ENCODE measurements at places on chromosomes 2 and 18. TPM values are rescaled to one million over a fixed set of nuclear protein-coding genes. Genes with fewer than 3 reads are reported as not detected.

DNA sequence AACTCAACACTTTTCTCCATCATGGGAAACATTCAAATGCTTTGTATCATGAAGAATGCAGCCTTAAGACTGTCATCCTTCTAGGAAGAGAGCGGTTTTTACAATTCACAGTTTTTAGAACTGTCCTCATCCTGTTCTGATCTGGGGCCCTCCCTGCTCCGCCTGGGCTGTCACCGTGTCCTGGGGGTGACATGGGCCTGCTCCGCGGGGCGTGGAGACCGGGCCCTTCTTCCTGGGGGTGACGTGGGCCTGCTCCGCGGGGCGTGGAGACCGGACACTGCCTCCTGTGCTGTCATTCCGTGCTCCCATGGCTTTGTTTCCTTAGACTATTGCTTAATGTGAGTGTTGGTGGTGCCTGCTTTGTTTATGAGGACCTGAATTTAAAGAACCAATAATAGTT, 122.8 kb downstream of the TMEM18 start:
- H3K4me3 ChIP-seq: no peak overlapping the region
- no peaks in the 10 kb centered on the region for H3K4me1 ChIP-seq
- peaks cover 3% of the 10 kb centered on the region for H3K27me3 ChIP-seq
- H3K36me3 ChIP-seq: no peaks in the 10 kb centered on the region
- no peak for DNase-seq

Gene VWA3B
- total RNA-seq: not detected

GRCh38 chr2:176075481-176075880, 8.3 kb downstream of the EVX2 start:
- DNase-seq: no peak
- H3K27ac ChIP-seq: no peak overlapping the region
- H3K4me3 ChIP-seq: no peak overlapping the region
- peaks cover 16% of the 10 kb centered on the region for H3K4me1 ChIP-seq

GRCh38 chr2:74740741-74741431, 86.8 kb downstream of the SEMA4F start:
- no peak for DNase-seq
- H3K27ac ChIP-seq: no peak overlapping the region
- H3K27me3 ChIP-seq: no peaks in the 10 kb centered on the region

Gene MC2R
- total RNA-seq: not detected

DNA sequence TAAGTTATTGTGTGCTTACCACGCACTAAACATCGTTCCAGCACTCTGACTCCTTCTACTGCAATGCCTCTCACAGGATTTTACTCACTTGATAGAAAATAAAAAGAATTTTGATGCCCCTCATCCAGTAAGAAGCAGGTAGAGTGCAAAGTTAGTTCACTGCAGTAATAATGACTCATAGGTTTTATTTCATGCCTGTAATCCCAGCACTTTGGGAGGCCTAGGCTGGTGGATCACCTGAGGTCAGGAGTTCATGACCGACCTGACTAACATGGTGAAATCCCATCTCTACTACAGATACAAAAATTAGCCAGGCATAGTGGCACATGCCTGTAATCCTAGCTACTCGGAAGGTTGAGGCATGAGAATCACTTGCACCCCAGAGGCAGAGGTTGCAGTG, 190.6 kb downstream of the RAD51AP2 start:
- DNase-seq: no peak
- H3K27ac ChIP-seq: no peak overlapping the region
- H3K36me3 ChIP-seq: no peaks in the 10 kb centered on the region
- no peaks in the 10 kb centered on the region for H3K27me3 ChIP-seq
- no peaks in the 10 kb centered on the region for H3K4me1 ChIP-seq

DNA sequence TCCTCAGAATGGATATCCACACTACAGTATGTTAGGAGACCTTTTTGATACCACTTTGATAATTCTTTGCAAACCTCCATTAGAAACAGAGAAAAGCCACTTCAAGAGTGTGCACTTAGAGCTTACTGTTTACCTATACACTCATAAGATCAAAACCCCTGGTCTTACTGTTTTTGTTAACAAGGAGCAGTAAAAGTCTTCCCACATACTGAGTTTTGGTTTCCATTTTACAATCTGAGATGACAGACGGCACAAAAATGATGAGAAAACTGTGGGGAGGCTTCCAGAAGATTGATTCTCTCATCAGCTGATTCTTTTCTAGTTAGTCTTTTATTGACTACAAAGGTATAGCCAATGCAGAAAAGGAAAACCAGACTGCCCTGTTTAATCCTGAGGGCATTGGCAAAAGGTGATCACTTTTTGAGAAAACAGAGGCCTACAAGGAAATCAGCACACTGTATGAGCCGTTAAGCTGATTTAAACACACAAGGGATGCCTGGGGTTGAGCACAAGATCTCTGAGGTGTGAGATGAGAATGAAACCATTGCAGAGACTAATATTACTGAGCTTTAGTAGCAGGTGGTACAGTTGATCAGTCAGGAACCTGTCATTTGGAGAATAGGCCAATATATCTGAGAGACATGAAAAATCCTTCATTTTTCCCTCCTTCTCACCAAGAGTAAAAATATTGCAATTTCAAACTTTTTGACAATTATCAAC, 368.6 kb downstream of the GRB14 start:
- no peak for DNase-seq
- H3K36me3 ChIP-seq: no peaks in the 10 kb centered on the region
- H3K27me3 ChIP-seq: no peaks in the 10 kb centered on the region
- no peak overlapping the region for H3K4me3 ChIP-seq
- no peaks in the 10 kb centered on the region for H3K4me1 ChIP-seq

DNA sequence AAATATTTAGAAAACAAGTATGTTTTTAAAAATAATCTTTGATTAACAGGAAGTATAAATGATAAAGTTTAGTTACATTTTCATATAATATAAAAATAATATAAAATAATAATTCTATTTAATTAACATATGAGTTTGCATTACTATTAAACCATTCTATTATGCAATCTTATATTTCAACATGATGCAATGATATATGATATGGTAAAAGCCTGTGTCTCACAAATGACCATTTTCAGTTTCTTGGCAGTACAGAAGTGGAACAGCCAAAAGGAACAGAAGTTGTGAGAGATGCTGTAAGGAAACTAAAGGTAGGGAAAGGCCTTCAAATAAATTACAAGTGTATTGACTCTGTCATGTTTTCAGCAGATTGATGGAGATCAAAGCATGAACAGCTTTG, 230.8 kb downstream of the GULP1 start:
- no peaks in the 10 kb centered on the region for H3K4me1 ChIP-seq
- no peak overlapping the region for H3K27ac ChIP-seq
- DNase-seq: no peak
- no peak overlapping the region for H3K4me3 ChIP-seq

GRCh38 chr2:1990151-1990589, 245.9 kb upstream of the PXDN start:
- H3K27me3 ChIP-seq: no peaks in the 10 kb centered on the region
- no peak overlapping the region for H3K4me3 ChIP-seq
- H3K27ac ChIP-seq: no peak overlapping the region
- H3K4me1 ChIP-seq: peaks cover 5% of the 10 kb centered on the region

DNA sequence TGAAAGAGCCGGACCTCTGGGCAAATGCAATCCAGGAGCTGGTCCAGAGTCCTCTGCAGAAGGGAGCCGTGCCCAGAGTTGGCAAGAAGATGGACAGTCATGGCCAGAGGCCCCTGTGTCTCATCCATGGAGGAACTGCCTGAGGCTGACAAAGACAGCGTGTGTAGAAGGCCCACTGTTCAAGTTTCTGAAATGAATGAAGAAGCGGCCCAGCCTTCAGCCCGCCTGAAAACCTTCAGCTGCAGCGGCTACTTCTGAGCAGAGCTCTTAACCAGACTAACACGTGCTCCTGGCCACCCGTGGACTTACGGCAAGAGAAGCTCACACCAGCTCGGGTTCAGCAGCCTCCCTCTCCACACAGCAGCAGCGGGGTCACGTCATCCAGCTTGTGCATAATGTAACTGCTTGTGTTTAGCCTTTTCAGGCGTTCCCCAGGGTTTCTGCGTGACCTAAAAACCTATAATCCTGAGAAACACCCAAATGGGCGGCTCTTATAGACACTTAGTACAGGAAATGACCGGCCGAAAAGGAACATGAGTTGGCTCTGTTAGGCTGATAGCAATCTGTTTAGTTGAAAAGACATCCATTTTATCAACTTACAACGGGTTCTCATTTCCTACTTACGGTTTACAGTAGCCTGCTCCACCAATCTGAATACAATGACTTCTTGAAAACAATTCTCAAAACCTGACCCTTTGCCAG, at the start of gene FAM124B:
Gene FAM124B (minus strand): TSS at position 467 of the 702 bp plus-strand sequence. CDS start 339 bp downstream, at position 128.
- H3K27me3 ChIP-seq: no peaks in the 10 kb centered on the region
- no peak within 1 kb of the TSS for H3K27ac ChIP-seq
- H3K36me3 ChIP-seq: no peaks in the 10 kb centered on the region
- DNase-seq: peak; percentile 9
- H3K4me1 ChIP-seq: peaks cover 14% of the 10 kb centered on the region
- H3K4me3 ChIP-seq: peak within 1 kb of the TSS; percentile 48

DNA sequence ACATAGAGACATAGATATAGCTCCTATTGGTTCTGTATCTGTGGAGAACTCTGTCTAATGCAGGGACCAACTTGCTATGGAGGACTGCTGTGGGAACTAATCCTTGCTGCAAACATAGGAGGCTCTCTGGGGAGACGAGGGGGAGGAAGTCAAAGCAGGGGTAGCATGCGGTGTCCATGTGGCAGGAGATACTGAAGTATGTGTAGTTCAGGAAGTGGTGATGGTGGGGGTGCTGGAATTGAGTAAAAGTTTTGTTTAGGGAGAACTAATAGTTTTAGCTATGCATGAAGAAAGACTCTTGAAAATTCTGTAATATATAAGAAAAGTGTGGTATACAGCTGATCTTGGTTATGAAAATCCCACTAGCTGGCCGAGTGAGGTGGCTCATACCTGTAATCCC, 62.0 kb downstream of the ANKRD44 start:
- peaks cover 59% of the 10 kb centered on the region for H3K4me1 ChIP-seq
- H3K27ac ChIP-seq: no peak overlapping the region
- peaks cover 20% of the 10 kb centered on the region for H3K36me3 ChIP-seq
- peak; percentile 51 for DNase-seq

- H3K27ac ChIP-seq: no peak overlapping the region
- H3K27me3 ChIP-seq: no peaks in the 10 kb centered on the region
- no peaks in the 10 kb centered on the region for H3K36me3 ChIP-seq
- H3K4me1 ChIP-seq: no peaks in the 10 kb centered on the region
- no peak overlapping the region for H3K4me3 ChIP-seq
- no peak for DNase-seq
Measured at GRCh38 chr2:207423886-207424285, 105.9 kb upstream of the CREB1 start.

GRCh38 chr2:161766334-161766733, 142.1 kb downstream of the SLC4A10 start:
- no peak overlapping the region for H3K4me3 ChIP-seq
- no peaks in the 10 kb centered on the region for H3K36me3 ChIP-seq
- H3K27me3 ChIP-seq: no peaks in the 10 kb centered on the region
- DNase-seq: no peak
- H3K27ac ChIP-seq: no peak overlapping the region

DNA sequence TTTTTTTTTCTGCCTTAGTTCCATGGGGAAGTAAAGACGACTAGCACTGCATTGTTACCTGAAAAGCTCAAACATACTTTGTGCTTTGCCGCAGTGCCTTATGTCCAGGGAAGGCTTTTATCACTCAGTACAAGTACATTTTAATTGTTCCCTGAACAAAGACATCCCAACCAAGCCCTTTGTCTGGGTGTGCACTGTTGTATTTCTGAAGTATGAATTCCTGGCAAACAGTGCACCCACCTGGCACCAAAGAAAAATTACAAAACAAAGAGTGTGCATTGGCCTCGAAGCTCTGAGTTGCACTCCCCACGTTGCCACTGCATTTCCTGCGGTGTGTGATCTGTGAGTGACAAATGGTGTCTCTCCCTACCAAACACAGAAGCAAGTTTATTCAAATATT, 858.5 kb upstream of the PIK3C3 start:
- H3K27me3 ChIP-seq: no peaks in the 10 kb centered on the region
- no peak overlapping the region for H3K27ac ChIP-seq
- no peaks in the 10 kb centered on the region for H3K4me1 ChIP-seq
- DNase-seq: no peak

Gene ACYP2
- total RNA-seq: 10.9 TPM

GRCh38 chr2:2788076-2788475, 457.0 kb upstream of the MYT1L start:
- no peak overlapping the region for H3K27ac ChIP-seq
- H3K4me3 ChIP-seq: no peak overlapping the region

DNA sequence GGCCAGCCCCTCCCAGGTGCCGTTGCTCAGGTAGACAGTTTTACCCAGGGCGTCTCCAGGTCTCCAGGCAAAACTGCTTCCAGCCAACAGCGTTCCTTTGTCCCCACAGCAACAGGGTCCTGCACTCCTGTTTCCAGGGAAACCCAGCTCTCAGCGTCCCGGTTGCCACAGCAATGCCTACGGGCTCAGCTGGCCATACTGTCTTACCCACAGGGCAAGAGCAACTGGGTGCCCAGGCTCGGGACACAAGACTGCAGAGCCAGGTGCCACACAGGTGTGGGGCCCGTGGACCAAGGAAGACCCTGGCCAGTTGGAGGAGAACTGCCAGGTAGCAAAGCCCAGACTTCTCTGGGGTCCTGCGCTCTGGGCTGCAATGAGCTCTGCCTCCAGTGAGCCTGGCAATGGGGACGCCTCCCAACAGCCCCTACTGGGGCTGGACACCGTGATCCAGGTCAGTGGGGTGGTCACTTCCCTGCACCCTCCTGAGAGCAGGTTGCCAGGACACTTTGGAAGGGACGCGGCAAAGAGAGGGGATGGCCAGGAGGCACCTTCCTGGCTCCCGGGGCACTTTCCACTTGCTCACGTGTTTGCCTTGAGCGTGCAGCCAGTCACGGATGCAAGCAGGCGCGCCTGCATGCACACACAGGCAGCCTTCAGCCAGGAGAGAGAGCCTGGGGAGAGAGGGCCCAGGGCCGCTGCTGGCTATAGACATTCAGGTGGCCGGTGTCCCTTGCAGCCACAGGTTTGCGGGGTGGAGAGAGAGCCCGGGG, at the start of gene CROCC2:
Gene CROCC2 (plus strand): TSS at position 196 of the 770 bp plus-strand sequence. CDS start 178 bp downstream, at position 374.
- no peaks in the 10 kb centered on the region for H3K36me3 ChIP-seq
- no peak within 1 kb of the TSS for H3K4me3 ChIP-seq
- H3K27me3 ChIP-seq: no peaks in the 10 kb centered on the region
- no peaks in the 10 kb centered on the region for H3K4me1 ChIP-seq
- no peak for DNase-seq

Gene CMPK2
- 7.6 TPM for total RNA-seq

Gene ABCG5
- total RNA-seq: not detected

Gene HAUS1
- total RNA-seq: 8.8 TPM

DNA sequence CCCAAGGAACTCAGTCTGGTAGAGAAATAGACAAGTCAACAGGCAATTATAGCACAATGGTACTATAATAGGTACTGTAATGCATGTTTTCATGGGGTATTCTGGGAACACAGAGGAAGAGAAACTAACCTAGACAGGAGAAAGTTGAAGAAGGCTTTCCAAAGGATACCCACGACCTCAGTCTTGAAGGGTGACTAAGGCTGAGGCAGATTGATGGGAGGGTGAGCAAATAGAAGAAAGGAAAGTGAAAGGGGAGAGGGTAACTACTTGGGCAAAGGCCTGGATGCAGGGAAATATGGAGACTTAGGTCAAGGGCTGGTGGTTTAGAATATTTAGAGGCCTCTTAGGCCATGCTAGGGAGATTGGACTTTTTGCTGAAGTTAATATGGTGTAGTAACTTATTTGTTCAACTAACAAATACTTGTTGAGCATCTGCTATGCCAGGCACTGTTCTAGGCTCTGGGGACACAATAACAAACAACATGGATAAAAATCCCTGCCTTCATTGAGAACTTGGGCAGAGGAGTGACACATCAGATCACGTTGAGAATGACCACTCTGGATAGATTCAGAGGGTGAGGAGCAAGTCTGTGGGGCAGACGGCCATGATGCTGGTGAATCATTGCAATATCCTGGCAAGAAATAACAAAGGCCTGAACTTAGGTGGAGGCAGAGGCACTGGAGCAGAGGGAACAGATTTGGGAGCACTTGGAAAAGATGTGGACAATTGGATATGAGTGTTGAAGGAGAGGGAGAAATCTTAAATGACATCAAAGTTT, 56.4 kb downstream of the PLB1 start:
- no peak overlapping the region for H3K27ac ChIP-seq
- no peak for DNase-seq
- no peaks in the 10 kb centered on the region for H3K36me3 ChIP-seq

Measured in CD4-positive, alpha-beta T cell (primary cell).